GM23338 (cell line): ENCODE measurements at places on chromosomes 11 and 22. TPM values are rescaled to one million over a fixed set of nuclear protein-coding genes. Genes with fewer than 3 reads are reported as not detected.

GRCh38 chr22:41902932-41903421 lies 11.9 kb downstream of the SHISA8 start:
- no peaks in the 10 kb centered on the region for H3K27me3 ChIP-seq
- H3K4me3 ChIP-seq: no peak overlapping the region
- H3K4me1 ChIP-seq: peaks cover 7% of the 10 kb centered on the region; the same call in 1 of the 2 replicates
- DNase-seq: no peak
- no peak overlapping the region for H3K27ac ChIP-seq

- no peak overlapping the region for H3K27ac ChIP-seq
- H3K4me1 ChIP-seq: peaks cover 3% of the 10 kb centered on the region; the same call in 1 of the 2 replicates
- DNase-seq: no peak
- no peaks in the 10 kb centered on the region for H3K36me3 ChIP-seq
- H3K4me3 ChIP-seq: no peak overlapping the region
- H3K27me3 ChIP-seq: no peaks in the 10 kb centered on the region
These were observed 20.1 kb upstream of the SWAP70 start for GRCh38 chr11:9643751-9644150.

GRCh38 chr11:62108017-62108750 lies 15.6 kb upstream of the INCENP start:
- H3K4me3 ChIP-seq: no peak overlapping the region
- DNase-seq: peak; percentile 92

PKNOX2 gene
- polyA plus RNA-seq: 0.35 and 0.42 TPM in 2 replicates

- no peaks in the 10 kb centered on the region for H3K36me3 ChIP-seq
- peaks cover 15% of the 10 kb centered on the region for H3K4me1 ChIP-seq
- H3K4me3 ChIP-seq: no peak overlapping the region
- H3K27ac ChIP-seq: no peak overlapping the region
- H3K27me3 ChIP-seq: no peaks in the 10 kb centered on the region
These were observed 18.5 kb downstream of the NF2 start for GRCh38 chr22:29621761-29622526.

SYT7 gene
- 1.6 and 1.8 TPM in 2 replicates for polyA plus RNA-seq

NCF4 gene
- not detected in 2 replicates for polyA plus RNA-seq

CD6 gene
- not detected in 2 replicates for polyA plus RNA-seq

HBE1 gene
- not detected in 2 replicates for polyA plus RNA-seq

DNA sequence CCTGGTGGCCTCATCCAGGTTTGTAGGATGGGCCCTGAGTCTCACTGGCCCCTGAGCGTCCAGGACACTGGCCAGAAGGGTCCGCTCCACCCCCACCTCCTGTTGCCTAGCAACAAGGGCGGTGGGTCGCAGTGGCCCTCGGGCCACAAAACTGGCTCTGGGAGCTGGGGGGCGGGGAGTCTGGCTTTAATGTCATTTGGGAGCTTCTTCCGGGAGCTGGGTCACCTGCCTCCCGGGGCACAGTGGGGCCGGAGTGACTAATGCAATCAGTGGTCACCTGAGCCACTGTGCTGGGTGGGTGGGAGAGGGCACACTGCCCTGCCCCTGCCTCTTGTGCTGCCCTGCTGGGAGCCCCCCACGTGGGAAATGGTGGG lies 2.6 kb downstream of the TH start:
- H3K4me3 ChIP-seq: no peak overlapping the region
- no peaks in the 10 kb centered on the region for H3K4me1 ChIP-seq
- H3K27ac ChIP-seq: no peak overlapping the region
- H3K36me3 ChIP-seq: no peaks in the 10 kb centered on the region
- DNase-seq: no peak

- peak; percentile 87 for DNase-seq
- no peak overlapping the region for H3K4me3 ChIP-seq
- H3K27ac ChIP-seq: no peak overlapping the region
- no peaks in the 10 kb centered on the region for H3K27me3 ChIP-seq
These were observed 12.0 kb downstream of the BRSK2 start for GRCh38 chr11:1401656-1402221.

DNA sequence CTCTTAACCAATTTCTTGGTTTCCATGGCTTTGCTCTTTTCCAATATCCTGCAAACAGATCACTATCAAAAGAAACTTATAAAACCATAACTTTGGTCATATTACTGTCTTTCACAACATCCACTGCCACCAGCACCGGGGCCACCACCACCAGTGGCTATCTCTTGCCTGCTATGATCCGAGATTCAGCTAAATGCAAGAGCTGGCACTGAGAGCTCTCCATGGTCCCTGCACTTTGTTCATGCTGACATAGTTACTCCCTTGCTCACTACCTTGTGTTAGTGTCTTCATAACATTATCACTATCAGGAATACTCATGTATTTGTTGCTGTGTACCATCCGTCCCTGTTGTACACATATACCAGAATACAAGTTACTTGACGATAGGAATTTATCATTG lies 299.0 kb downstream of the ETS1 start:
- DNase-seq: no peak
- no peak overlapping the region for H3K4me3 ChIP-seq
- no peak overlapping the region for H3K27ac ChIP-seq
- no peaks in the 10 kb centered on the region for H3K27me3 ChIP-seq

DNA sequence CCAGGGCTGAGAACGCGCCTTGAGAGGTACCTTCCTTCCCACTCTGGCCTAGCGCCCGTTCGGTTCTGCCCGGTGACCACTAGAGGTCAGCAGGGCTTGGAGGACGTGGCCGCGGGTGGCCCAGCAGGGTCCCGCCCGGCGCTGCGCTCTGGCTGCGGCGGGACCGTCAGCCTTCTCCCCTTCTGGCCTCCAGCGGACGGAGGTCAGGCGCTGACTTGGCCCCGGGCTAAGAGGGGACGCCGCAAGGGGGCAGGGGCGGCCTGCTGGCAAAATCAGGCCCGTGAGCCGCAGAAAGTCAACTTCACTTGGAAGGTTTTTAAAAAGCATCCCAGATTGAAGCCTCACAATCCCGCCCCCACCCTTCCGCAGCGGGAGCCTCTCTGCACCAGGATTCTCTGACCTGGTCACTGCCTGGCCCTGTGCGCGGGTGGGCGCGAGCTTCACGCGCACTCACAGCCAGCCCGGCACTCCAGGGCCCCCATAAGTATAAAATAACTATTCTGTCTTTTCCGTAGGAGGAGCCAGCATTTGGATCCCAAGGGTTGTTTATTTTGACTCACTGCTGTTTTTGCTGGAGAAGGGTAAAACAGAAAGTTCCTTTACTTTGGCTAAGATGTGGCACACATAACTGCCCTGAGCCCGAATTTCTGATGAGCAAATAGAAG lies 23.2 kb upstream of the ZBTB16 start:
- no peaks in the 10 kb centered on the region for H3K27me3 ChIP-seq
- peak; percentile 94 for DNase-seq
- peak overlapping the region; percentile 43 for H3K4me3 ChIP-seq

- no peak for DNase-seq
- H3K4me3 ChIP-seq: no peak overlapping the region
- no peak overlapping the region for H3K27ac ChIP-seq
- peaks cover 2% of the 10 kb centered on the region; the same call in 1 of the 2 replicates for H3K27me3 ChIP-seq
- H3K4me1 ChIP-seq: no peaks in the 10 kb centered on the region
- 0 out of 2 replicates have a peak, but pooled peaks cover 3% of the 10 kb centered on the region for H3K36me3 ChIP-seq
These were observed 16.0 kb upstream of the FTH1 start for GRCh38 chr11:61983419-61983818.

DNA sequence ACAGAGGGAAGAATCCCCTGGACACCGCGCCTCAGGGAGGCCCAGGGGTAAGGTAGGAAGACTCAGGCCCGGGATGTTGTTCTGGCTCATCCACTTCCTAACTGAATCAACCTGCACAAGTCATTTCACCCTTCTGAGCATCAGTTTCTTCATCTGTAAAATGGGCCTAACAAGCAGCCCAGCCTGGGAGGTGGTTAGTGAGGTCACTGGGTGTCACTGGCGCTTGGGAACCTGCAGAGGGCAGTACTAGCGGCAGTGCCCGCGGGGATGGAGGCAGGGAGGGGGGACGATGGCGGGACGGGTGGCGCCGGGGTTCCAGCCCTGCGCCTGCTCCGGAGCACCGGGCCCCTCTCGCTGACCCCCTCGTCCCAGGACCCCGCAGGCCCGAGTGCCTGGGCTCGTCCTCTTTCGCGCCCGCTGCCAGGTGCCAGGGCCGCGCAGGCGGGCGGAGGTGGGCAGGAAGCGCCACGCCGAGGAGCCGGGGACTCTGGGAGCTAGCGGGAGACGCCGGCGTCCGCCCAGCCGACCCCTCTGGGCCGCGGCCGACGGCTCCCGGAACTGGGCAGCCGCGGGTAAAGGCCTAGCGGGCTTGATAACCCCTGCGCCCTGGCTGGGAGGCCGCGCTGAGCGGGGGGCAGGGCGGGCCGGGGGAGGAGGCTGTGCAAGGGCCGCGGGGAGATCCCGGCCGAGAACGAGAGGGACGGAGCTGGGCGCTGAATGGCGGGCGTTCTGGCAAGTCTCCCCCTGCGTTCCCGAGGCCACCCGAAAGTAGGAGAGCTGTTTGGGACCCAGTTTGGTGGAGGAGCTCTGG lies at the start of gene NLRX1:
Gene NLRX1, plus strand, starts transcription at position 255 of the 811 bp plus-strand sequence. CDS start 2,679 bp downstream, outside the sequence.
- peak; percentile 92 for DNase-seq
- H3K4me1 ChIP-seq: peaks cover 12% of the 10 kb centered on the region; the same call in 1 of the 2 replicates
- peak within 1 kb of the TSS; percentile 99 for H3K27ac ChIP-seq
- no peaks in the 10 kb centered on the region for H3K36me3 ChIP-seq
- peak within 1 kb of the TSS; percentile 90 for H3K4me3 ChIP-seq

GRCh38 chr11:21896746-21897602 lies 295.9 kb upstream of the ANO5 start:
- no peak for DNase-seq
- no peaks in the 10 kb centered on the region for H3K27me3 ChIP-seq

GRCh38 chr11:100640646-100641045 lies 46.4 kb upstream of the ARHGAP42 start:
- DNase-seq: no peak
- H3K36me3 ChIP-seq: no peaks in the 10 kb centered on the region
- no peak overlapping the region for H3K27ac ChIP-seq
- no peaks in the 10 kb centered on the region for H3K27me3 ChIP-seq
- no peak overlapping the region for H3K4me3 ChIP-seq
- H3K4me1 ChIP-seq: peaks cover 9% of the 10 kb centered on the region

GRCh38 chr11:18282626-18283025 lies 16.6 kb downstream of the SAA1 start:
- H3K36me3 ChIP-seq: peaks cover 52% of the 10 kb centered on the region
- H3K27ac ChIP-seq: no peak overlapping the region
- no peaks in the 10 kb centered on the region for H3K4me1 ChIP-seq
- H3K4me3 ChIP-seq: no peak overlapping the region
- DNase-seq: no peak

HTR3B gene
- not detected in 2 replicates for polyA plus RNA-seq

BLID gene
- polyA plus RNA-seq: not detected in 2 replicates

DNA sequence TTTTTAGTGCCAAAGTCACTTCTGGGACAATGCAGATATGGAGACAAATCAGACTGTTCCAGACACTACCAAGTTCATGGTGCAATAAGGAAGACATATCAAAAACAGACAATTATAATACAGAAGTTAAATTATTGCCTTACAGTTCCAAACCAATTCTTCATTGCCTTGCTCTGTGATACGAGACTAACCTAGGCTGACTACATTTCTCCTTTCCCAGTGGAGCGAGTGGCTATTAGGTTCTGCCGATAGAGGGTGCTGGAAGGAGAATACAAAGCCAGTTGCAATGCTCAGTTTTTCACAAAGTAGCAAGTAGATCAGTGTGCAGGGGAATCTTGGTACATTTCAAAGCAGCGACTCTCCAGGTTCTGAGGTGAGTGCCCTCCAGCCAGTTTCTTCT lies 67.8 kb downstream of the FAM168A start:
- H3K4me3 ChIP-seq: no peak overlapping the region
- DNase-seq: peak; percentile 82
- peaks cover 72% of the 10 kb centered on the region for H3K4me1 ChIP-seq
- no peaks in the 10 kb centered on the region for H3K36me3 ChIP-seq
- H3K27me3 ChIP-seq: no peaks in the 10 kb centered on the region

DNA sequence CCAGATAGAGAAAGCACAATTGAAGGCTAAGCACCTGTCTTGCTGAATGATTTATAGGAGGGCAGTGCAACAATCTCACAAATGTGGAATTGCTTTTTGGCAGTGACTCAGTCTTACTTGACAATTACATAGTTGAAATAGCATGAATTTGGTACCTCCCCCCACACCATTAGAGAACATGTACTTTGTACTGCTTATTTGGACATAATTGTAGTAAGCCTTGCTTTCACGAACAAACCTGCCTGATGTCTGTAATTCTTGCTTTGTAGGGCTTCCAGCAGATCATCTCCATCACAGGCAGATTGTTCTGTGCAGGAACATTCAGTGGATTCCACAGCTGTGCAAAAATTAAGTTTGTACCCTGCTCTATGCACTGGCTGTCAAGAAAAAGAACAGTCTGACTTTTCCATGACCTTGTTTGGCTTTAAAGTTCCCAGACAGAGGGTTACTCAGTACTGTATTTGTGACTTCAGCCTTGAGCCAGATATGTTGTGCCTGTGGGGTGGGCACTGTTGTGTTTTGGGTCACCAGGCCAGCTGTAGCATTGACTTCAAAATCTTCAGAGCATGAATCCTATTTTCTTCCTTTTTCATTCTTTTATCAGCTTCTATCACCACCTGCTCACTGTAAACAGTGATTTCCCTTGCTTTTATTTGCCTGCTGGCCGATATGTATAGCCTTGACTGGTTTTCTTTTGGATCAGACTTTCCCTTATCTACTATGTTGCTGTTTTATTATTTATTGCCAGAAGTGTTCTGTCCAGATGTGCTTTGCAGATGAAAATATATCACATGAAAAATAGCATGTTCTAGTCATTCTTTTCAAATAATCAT lies 941.0 kb upstream of the CHORDC1 start:
- no peak overlapping the region for H3K4me3 ChIP-seq
- no peak for DNase-seq
- H3K36me3 ChIP-seq: no peaks in the 10 kb centered on the region
- H3K27ac ChIP-seq: no peak overlapping the region

TYR gene
- polyA plus RNA-seq: 0.08 TPM in 1 of 2 replicates, not detected in the other

DNA sequence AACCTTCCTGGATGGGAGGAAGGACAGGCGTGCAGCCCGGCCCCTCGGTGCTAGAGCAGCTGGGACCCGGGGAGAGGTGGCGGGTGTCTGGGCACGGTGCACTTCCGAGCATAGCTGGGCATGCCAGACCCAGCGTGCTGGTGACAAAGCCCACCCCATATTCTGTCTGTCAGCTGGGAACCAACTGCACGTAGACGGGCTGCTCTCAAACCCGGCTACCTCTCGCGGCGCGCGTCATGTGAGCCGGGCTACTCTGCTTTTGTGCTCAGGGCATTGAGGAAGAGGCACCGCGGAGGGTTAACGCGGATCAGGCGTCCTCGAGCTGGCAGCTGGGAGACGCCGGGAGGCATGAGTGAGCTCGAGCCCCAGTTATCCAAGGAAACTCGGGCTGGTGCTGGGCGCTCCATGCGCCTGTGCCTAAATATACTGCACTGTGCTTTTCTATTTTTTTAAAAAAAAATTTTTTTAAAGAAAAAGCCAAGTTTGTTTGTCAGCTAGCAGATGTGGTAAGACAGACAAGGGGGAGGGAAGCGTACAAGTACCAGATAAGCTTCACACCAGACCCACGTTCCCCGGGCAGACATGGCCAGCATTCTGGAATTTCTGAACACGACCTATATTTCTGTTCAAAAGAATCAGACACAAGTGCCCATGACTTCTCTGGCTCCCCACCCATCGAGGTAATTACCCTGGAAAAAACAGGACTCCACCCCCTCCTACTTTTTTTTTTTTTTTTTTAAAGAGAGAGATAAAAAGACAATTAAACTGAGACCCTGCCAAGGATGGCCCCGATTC lies 425.6 kb downstream of the SHANK2 start:
- 0 out of 2 replicates have a peak, but pooled peaks cover 5% of the 10 kb centered on the region for H3K4me1 ChIP-seq
- H3K36me3 ChIP-seq: no peaks in the 10 kb centered on the region
- H3K4me3 ChIP-seq: no peak overlapping the region
- 0 out of 2 replicates have a peak overlapping the region, but pooled peaks have one; percentile 32 for H3K27ac ChIP-seq
- DNase-seq: peak; percentile 62
